ENCODE measurements at places on chromosomes 2 and 18. TPM values are rescaled to one million over a fixed set of nuclear protein-coding genes. Genes with fewer than 3 reads are reported as not detected.

Gene ZNF521
- not detected for total RNA-seq

Gene GREB1L
- not detected for total RNA-seq

Gene ASXL3
- total RNA-seq, result not detected

Gene SERPINB2
- not detected for total RNA-seq

Gene ASB18
- total RNA-seq, result not detected

Gene CPLX4
- not detected for total RNA-seq

Gene ZDBF2
- total RNA-seq, result 7.5 TPM

Gene SPP2
- not detected for total RNA-seq

Gene TXNDC2
- not detected for total RNA-seq

Gene SLC9A4
- 0.11 TPM for total RNA-seq

Gene LRRC30
- not detected for total RNA-seq

Gene CROCC2
- not detected for total RNA-seq

Gene INO80C
- total RNA-seq, result 26.7 TPM

Gene DSG4
- total RNA-seq, result not detected
